NCI-H82 (cell line): ENCODE measurements at places on chromosomes 12 and 14.

DNA sequence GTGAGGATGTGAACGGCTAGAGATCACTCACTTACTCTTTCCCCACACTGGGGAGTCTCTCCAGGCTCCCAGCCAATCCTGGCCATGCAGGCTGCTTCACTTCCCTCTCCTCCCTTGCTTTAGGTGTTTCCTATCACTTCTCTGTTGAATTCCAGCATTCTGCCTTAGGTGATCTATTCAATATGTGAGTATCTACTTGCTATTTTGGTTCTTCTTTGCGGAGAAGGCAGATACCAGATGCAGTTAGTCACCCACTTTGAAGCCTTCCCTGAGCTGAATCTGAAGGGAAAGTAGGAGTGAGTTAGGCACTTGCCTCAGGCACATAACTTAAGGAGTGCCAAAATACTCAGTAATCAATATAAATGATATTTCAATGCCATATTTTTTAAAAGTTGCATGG is 36.0 kb upstream of the FAR2 start:
- DNase-seq: no peak

- no peak for DNase-seq
These were observed 434.6 kb upstream of the RGS6 start for GRCh38 chr14:71497645-71498086.

- DNase-seq: no peak
These were observed 345.9 kb upstream of the RGS6 start for GRCh38 chr14:71586131-71586897.

DNA sequence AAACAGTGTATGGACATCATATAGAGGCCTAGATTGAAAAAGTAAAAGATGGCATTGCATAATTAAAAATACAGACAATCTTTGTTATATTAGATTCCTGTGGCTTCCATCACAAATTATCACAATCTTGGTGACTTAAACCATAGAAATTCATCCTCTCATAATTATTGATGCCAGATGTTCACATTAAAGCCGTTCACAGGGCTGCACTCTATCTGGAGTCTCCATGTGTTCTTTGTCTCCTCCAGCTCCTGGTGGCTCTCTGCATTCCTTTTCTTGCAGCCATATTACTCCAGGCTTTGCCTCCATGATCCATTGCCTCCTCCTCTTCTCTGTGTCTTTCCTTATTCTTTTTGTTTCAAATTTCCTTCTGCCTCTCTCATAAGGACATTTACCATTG is 875.7 kb upstream of the USP15 start:
- no peak for DNase-seq

- no peak for DNase-seq
These were observed 17.2 kb downstream of the NAV3 start for GRCh38 chr12:77847680-77848431.

DNA sequence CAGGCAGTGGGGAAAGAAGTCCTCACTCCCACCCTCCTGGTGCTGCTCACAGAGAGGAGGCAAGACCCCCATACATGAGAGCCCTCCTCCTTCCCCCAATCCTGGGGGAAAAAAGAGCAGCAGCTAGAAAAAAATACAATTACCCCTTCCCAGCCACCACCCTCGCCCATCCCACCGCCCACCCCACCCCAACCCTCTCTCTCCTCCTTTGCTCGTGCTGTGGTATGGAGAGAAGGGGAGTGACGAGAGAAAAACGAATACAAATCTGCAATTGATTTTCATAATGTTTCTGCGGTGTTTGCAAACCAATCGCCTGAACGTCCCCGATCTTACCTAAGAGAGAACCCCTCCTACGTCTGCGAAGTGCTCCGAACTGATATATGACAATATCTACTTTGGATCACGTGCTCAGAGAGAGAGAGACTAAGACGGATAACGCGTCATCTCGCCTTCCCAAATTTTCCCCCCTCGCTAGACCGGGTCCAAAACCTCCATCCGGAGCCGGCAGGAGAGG is at the start of gene HOXC11:
HOXC11 (plus strand) TSS at position 405 of the 514 bp plus-strand sequence. CDS start 116 bp downstream, outside the sequence.
- DNase-seq: no peak

DNA sequence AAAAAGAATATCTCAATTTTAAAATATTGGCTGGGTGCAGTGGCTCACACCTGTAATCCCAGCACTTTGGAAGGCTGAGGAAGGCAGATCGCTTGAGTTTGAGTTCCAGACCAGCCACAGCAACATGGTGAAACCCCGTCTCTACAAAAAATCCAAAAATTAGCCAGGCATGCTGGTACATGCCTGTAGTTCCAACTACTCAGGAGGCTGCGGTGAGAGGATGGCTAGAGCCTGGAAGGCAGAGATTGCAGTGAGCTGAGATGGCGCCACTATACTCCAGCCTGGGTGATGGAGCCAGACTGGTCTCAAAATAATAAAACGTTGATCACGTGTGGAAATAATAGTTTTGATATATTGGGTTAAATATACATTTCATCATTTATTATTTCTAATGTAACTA is 5.7 kb downstream of the MTRFR start:
- no peak for DNase-seq

DNA sequence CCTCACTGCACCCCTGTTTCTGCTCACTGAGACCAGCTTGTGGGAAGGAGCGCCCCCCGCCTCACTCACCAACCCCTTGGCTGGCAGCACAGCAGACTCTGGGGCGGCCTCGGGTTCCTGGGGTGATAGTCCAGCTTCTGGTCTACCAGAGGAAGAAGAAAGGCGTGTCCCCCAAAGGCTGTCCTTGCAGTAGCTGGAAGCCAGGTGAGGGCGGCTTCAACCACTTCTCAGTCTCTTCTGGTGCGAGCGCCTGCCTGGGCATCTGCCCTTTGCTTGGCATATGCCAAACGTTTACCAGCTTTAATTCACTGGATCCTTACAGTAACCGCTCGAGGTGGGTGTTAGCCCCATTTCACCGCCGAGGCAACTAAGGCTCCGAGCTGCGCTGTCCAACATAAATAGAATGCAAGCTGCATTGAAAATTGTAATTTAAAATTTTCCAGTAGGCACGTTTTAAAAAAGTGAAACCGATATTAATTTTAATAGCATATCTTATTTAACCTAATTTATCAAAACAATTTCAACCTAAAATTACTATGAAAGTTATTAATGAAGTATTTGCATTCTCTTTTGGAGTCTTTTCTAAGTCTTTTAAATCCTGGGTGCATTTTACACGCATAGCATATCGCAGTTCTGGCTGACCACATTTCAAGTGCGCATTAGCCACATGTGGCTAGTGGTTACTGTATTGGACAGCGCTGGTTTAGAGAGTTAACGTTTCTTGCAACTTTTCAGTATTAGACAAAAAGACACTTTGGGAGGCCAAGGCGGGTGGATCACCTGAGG is 872 bp downstream of the FAM177A1 start:
- peak; percentile 46 for DNase-seq

- DNase-seq: peak; percentile 96
These were observed 108.0 kb downstream of the PPM1A start for GRCh38 chr14:60356906-60357550.

- no peak for DNase-seq
These were observed 447.5 kb downstream of the AACS start for GRCh38 chr12:125512541-125513298.

DNA sequence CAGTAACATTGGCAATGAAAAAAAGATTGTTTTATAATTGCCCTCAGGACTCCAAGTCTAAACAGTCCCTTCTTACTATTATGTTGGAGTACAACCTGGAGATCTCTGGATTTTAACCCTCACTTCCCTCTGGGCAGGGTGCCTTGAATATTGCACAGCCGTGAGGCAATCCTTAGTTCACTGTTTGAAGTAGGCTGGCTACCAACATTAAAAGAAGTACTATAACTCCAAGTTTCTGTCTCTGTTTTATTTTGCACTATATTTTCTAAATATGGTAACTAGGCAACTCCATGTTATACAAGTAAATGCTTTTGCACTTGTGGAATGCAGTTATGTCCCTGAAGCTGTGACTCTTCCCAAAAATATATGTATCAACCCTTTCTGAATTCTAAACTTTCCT is 490.7 kb downstream of the EGLN3 start:
- no peak for DNase-seq

GRCh38 chr12:94649349-94650142 is 811 bp downstream of the TMCC3 start:
- DNase-seq: peak; percentile 28

- DNase-seq: no peak
These were observed 3.0 kb upstream of the PIGH start for GRCh38 chr14:67602995-67603545.

- DNase-seq: no peak
These were observed 4.1 kb downstream of the NFYB start for GRCh38 chr12:104133866-104134265.

DNA sequence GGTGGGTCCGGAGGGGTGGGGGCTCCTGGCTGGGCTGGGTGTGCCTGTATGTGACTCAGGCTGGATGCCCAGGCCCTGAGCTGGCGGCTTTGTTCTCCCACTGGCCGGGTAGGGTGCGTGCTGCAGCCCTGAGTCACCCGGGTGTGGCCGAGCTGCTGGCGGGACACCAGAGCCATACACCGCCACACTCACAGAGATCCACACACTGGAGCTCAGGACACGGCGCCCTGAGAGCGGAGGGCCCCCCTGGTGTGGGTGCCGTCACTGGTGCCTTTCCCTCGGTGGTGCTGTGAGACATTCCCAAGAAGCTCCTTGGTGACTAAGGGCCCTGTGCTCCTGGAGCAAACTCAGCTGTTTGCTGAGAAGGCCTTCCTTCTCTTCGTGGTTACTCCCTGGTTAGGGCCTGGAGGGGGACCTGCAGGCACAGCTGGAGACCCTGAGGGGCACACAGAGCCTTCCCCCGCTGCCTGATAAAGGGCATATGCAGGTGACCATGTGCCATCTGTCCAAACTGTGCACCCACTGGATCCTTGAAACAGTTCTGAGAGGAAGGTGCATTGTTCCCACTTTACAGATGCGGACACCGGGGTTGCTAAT is 44.3 kb downstream of the KRT80 start:
- DNase-seq: no peak

GRCh38 chr12:46354802-46355199 is 17.8 kb downstream of the SLC38A2 start:
- no peak for DNase-seq

- no peak for DNase-seq
These were observed 94.1 kb downstream of the MSRB3 start for GRCh38 chr12:65372574-65372973.

DNA sequence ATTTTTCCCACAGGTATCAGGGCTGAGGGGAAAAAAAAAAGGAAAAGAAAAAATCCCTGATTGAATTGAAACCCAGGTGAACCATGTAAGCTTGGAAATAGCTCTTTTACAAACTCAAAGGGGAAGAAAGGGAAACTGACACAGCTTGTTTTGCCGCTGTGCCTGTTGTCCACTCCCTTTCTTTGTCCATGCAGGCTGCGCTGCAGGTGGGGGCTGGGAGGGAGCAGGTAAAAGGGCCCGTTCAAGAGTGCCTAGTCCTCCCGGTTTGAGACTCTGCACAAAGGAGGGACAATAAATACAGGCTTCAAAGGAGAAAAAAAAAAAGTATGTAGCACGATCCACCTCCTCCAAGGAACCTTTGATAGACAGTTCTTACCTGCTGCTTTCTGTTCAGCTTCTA is 194.8 kb downstream of the GRIN2B start:
- no peak for DNase-seq

GRCh38 chr12:6638305-6638704 is 2.5 kb upstream of the LPAR5 start:
- no peak for DNase-seq

DNA sequence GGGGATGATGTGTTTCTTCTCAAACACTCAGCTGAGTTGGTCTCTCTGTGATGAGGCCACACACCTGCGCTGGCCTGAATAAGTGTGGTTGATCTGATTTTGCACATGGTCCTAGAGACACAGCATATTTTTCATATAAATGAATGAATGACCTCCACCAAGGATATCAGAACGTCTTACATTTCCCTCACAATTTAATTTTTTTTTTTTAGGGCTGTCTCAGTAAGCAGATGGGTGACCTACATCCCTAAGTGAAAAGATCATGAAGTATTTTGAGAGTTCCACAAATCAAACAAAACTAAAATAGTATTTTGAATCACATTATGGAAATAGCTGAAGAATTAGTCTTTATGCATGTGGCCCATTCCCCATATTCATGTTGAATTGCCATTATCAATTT is 333.7 kb upstream of the TMTC1 start:
- DNase-seq: no peak

DNA sequence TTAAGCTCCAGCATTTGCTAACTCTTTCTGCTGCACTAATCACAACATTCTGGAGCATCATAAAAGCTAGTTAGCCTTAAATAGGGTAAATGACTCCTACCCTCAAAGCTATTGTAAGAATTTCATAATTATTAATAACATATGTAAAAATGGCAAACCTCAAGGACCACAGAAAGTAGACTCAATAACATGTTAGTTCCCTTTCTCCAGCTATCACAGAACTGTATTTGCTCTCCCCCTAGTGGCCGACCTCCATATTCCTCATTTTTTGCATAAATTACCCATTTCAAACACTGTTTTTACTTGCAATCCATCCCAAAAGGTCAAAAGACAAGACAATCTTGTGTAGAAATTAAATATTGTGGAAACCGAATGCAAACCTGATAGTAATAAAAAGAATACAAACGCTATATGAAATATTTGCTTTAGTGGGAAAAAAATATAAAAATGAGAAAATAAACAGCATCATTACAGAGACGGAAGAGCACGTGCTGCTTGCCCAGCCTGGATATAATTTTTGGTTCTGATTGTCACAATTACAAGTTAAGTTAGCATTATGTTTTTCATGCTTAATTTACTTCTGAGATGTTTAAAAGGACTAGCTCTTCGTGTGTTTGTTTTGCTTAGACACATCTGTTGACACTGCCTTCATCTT is 97.9 kb downstream of the RERGL start:
- DNase-seq: peak; percentile 67

GRCh38 chr12:94603434-94604365 is 46.7 kb downstream of the TMCC3 start:
- peak; percentile 45 for DNase-seq

GRCh38 chr14:102295270-102295669 is 9.7 kb downstream of the MOK start:
- DNase-seq: peak; percentile 17

- DNase-seq: no peak
These were observed 82.8 kb downstream of the BORCS5 start for GRCh38 chr12:12439636-12440035.

- DNase-seq: no peak
These were observed 1.6 kb downstream of the ATP6V1D start for GRCh38 chr14:67357969-67358354.

DNA sequence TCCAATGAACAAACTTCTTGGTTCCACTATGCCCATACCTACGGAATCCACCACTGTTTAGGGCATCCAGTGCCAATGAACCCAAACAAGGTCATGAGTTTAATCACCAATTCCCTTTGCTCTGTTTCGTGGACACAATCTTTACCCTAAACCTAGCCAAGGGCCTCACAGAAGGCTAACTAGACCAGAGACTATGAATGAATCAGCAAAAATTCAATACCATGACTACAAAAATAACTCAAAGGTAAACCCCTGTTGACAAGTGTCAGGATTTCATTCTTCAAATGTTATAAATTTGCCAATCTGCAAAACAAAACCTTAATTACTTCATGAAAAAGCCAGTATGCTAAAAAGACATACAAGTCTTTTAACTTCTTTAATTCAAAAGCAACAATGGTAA is 96.7 kb downstream of the CEP128 start:
- no peak for DNase-seq

- DNase-seq: no peak
These were observed 836 bp downstream of the EVL start for GRCh38 chr14:100065942-100066574.
